Left cardiac atrium (tissue), 4 donors: ENCODE measurements at places on chromosomes 5 and 9.

DNA sequence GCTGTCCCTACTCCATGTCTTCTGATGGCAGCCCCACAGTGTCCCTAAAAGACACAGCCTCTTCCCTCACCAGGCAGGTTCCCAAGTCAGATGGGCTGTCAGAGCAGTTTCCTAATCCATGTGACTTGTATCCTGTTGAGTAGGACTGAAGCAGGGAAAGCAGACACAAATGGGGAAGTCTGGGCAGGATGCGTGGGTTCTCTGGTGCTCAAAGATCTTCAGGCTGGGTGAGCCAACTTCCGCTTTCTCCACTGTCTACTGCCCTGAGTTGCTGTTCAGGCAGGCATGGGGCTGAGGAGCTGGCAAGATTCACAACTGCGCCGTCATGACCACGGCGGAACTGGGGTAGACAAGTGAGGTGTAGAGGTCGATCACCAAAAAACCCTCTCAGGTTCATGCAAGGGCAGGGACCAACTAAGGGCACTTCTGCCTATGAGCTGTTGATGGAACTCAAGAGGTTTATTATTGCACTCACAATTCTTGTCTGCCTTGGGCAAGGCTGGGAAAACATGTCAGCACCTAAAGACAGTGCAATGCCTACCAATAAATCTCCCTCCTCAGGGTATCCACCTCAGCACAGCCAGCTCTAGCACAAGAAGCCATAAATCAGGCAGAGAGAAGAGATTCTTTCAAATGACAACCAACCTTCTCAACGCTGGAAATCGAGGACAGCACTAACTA is 83.4 kb downstream of the RAPGEF1 start:
- peak; percentile 72 for DNase-seq

DNA sequence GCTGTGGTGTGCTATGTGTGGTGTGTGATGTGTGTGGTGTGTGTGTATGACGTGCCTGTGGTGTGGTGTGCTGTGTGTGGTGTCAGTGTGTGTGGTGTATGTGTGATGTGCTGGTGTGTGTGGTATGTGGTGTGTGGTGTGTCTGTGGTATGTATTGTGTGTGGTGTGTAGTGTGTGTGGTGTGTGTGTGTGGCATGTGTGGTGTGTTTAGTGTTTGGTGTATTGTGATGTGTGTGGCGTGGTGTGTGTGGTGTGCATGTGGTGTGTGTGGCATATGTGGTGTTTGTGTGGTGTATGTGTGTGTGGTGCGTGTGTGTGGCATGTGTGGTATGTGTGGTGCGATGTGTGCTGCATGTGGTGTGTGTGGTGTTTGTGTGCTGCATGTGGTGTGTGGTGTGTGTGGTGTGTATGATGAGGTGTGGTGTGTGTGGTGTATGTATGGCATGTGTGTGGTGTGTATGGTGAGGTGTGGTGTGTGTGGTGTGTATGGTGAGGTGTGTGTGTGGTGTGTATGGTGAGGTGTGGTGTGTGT is 18.3 kb upstream of the RNU6ATAC start:
- DNase-seq, result no peak

DNA sequence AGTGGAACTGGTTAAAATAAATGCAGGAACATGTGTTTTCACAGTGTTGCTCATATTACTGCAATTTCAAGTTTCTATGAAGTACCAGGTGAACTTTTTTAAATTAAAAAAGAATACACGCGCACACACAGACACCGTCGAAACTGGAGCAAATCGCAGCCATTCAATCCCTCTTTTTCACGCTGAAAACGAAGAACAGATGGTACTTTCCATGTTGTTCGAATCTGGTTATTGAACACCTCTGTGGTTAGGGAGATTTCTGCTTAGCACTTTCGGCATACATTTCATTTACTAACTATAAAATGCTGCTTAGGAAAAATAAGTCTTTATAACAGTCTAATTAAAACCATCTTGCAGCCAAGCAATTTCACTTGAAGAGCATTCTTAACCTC is 6.8 kb downstream of the ZNF608 start:
- no peak for DNase-seq

DNA sequence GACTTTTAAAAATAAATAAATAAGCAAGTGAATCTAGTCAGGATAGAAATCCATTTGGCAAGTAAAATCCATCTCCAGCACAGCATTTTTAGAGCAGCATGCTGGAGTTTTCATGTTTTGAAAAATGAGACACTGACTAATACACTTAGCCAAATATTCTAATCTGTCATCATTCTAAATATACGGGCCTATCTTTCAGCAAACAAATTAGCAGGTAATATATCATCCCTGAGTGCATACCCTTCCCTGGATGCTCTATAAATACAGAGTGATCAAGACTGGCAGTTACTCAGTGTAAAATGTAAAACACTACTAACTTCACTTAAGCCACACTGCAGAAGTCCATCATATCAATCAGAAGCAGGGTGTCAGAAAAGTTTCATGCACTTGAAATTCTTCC is 58.4 kb downstream of the MLLT3 start:
- DNase-seq, result no peak

DNA sequence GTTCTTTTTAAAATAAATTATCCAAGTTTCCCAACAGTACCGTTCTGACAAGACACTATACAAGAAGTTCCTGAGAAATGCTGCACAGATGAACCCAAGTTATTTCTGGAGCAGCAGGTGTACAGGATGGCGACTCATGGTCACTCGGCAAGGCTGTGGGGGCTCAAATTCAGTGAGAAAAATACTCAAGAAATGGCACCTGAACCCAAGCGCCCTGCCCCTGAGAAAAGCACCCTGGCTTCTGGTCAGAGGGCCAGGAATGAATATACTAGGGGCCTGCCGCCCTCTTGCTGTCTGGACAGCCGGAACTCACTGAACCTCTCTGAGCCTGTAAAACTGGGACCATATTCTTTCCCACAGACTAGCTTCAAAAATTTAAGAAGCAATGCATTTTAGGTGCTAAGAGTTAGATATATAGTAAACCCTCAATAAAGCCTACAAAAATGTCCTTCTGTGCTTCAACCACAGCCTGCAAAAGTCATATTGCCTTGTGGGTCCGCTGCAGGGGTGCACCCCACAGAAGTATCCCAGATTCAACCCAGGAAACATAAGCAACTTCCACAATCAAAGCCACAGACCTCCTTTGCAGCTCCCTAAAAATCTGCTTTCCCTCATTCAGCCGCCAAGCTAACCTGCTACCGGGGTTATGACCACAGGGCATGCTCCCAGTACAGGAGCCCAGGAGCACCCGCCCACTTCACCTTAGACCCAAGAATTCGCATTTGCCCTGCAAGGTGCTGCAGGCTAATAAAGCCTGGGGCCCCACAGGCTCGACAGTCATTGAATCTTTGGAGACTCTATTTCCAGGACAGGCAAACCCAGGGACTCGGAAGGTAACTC is 1.4 kb downstream of the RAPGEF1 start:
- no peak for DNase-seq

DNA sequence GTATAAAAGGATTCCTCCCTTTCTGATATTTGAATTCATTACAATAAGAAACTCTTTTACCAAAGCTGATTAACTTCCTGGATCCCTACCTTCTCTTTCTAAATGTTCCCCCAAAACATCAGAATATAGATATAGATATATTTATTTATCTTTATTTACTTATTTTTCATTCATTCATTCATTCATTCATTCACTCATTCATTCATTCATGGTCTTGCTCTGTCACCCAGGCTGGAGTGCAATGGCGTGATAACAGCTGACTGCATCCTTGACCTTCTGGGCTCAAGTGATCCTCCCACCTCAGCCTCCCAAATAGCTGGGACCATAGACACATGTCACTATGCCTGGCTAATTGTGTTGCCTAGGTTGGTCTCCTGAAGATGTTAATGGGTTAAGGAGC is 30.7 kb downstream of the GIN1 start:
- no peak for DNase-seq

DNA sequence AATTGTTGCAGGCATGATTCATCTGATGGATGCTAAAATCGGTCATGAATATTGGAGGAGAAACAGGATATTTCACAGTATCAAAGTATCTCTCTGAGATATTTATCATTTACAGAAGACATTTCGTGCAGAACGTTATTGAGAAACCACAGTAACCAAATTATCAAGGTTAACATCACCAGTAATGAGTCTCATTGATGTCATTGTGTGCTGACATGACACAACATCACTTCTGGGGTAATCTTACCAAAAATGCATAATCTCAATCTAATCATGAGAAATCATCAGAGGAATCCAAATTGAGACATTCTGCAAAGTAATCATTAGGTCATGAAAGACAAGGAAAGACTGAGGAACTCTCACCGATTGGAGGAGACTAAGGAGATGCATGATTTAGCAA is 42.7 kb downstream of the C5orf22 start:
- no peak for DNase-seq

DNA sequence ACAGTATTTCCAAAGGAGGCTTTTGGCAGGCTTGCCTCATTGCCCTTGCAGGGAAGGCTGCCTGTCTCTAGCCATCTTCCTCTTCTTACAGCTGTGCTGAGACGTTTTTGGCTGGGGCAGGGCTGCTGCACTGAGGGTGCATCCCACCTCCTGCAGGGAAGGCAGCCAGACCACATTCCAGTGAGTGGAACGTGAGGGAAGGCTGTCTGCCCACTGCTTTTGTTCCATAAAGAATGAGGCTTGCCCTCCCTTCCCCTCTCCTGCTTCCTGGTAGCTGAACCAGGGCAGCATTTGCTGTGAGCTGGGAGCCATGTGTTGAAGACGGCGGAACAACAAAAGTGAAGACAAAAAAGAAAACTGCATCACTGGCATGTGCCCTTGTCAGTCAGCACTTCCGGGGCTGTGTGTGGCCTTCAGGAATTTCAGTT is 16.8 kb downstream of the MGAT1 start:
- DNase-seq, result peak; percentile 54

DNA sequence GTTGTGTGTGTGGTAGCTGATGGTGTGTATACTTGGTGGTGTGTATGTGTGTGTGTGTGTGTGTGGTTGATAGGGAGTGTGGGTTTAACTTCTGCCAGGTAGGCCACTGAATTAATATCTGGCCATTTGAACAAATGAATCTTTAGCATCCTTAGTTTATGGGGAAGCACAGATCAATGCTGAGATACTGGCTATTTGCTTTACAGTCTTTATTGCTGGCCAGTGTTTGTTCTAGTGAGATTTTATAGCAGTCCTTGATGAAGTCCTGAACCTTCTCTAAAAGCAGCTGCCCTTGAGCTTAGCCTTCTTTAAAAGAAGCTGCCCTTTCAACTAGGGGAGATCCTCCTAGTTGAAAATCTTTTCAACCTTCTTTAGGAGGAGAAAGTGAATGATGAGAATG is 69.3 kb downstream of the MACIR start:
- no peak for DNase-seq
